ENCODE measurements at places on chromosomes 5 and 9.
A peak's percentile ranks its signal among the peaks of the same experiment; 100 is the strongest.

DNA sequence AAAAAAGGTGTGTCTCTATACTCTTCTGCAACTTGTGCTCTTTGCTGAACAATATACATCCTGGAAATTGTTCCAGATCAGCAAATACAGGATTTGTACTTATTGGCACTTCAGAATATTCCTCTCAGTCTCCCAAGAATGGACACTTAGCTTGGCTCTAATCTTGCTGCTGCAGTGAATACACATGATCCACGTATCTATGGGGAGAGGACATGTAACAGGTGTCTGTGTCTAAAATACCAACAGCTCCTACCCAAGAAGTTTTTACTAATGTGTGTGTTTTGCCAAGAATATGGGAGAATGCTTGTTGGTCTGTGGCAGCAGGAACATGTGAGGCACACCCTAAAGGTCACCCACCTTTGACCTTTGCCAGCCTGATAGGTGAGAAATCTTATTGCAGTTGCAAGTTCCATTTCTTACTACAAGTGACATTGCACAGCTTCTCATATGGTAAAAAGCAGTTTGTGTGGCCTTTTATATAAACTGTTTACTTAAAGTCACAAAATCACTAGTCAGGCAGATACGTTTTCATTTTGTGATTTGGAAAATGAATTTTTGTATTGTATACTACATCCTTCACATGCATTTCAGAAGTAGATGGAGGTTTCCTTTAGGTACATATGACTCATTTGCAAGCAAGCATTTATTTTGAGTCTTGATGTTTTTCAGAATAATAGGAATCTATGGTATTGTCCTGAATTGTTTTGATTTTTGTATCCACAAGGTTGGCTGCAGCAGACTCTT lies 35.8 kb downstream of the PHF2 start:
- DNase-seq = no peak

DNA sequence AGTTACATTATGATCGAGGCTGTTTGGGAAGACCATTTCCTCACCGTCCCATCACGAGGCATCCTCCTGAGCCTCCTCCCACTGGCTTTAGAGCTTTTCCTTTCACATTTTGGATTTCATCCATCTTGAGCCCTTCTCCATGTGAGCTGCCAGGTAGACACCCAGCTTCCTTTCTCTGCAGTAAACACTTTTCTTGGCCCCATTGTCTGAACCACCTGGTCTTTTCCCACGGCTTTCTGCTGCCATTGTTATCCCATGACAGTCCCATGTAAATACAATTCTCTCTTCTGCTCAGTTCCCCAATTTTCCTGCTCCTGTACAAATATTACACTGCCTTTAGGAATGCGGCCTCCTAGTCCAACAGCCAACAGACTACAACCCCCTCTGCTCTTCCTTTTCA lies 24.1 kb downstream of the UBE2QL1 start:
- no peak for DNase-seq

DNA sequence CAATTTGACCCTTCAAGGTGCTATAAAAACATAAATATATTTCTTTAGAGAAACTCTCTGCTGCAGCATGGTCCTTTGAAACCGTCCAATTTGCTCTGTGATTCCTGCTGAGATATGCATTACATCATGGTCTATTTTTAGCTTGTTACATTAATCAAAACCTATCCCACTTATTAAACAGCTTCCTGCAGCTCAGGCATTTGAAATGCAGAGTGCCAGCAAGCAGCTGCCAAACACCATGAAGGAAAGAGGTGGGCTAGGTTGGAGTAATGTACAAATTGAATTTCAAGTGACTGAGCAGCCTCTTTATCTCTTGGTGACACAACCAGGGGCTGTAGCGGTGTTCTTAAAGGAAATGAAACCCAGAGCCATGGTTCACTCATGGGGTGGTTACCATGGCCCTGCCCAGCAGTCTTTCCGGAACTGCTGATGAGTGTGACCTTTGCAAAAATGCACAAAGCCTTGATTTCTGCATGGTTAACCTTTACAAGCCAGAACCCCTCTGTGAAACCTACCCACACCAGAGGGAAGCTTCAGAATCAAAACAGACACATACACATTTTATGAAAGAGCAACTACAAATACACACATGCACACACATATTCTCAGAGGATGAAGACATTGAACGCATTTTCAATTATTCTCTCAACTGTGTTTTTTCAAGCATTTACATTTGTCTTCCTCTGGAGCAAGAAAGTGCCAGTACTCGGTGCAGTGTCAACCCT lies 155.8 kb upstream of the ZNF608 start:
- DNase-seq = no peak

DNA sequence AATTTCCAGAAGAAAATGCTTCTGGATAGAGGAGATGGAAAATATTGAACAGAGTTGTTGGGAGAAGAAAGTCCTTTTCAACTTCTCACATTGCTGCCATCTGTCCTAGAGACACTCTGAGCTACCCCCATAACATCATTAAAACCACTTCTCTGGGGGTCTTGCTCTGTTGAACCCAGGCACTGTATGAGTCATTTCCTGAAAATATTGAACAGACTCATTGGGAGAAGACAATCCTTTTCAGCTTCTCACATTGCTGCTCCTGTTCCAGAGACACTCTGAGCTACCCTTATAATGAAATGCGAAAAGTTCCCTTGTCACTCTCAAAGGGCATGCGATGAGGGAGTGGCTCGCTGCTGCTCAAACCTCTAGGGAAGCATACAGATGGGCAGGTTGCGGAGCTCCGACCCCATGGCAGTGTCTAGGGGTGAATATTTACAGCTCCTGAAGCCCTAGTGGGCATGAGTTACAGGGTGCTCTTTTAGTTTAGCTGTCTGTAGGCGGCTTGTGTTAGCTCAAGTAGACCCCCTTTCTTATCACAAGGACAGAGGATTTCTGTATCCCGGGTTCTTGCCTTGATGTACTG lies 90.7 kb downstream of the CDKN2A start:
- no peak for DNase-seq

- DNase-seq = peak; percentile 25
Measured at GRCh38 chr9:16626577-16627130, 243.8 kb downstream of the BNC2 start.

DNA sequence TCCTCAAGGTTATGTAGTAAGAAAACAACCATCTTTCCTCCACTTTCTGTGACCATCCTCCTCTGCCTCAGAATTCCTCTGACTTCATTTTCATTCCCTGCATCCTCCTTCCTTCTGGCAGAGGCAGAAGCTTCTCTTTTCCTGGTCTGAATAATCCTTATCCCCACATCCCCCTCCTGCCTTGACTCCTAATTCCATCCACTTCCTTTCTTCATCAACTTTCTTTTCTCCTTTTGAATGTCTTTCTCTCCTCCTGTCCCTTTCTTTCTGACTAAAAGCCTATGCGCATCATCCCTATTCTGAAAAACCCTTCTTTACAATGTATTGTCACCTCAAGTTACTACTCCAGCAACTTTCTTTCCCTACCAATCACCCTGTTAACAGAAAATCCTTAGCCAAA lies 79.0 kb downstream of the CDO1 start:
- no peak for DNase-seq

- no peak for DNase-seq
Measured at GRCh38 chr5:39441838-39442237, 17.1 kb upstream of the DAB2 start.

DNA sequence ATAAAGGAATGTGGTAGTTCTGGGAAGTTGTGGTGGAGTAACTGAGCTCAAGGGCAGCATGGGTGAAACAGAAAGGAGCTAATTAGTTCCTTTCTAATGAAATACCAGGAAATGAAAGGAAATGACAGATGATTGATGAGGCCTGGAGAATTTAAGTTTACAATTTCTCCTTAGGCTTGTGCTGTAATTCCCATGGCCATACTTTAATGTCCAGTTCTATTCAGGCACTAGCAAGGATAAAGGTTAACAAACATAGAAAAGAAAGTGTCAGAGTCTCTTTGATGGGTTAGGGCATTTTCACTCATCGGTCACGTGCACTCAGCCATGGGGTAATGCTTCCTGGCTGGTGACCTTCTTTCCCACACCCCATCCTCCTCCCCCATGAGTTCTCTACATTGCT lies 70.3 kb downstream of the CTSL start:
- DNase-seq = no peak

DNA sequence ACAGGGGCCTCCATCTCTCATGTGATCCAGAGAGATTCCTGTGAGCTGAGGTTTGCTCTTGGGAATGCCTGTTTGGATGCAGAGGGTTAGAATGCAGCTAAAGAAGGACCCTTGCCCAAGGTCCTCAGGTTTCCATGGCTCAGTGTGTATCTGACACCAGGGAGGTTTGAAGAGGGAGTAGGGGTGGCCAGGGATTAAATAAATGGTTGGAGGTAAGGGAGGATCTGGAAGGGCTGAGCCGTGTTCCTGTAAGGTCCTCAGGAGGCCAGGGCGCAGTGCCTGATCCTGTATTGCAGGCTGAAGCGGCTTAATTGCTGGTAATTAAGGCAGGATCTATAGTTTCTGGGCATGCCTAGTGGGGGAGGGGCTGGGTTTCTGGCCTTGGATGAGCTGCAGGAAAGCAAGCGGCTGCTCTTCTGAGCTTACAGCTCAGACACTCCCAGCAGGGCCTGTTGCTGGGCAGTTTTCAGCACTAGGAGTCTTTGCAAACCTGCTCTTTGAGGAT lies 41.5 kb upstream of the MAP1B start:
- DNase-seq = peak; percentile 79

GRCh38 chr5:42927730-42928129 lies 112.4 kb downstream of the ANXA2R start:
- DNase-seq = no peak

DNA sequence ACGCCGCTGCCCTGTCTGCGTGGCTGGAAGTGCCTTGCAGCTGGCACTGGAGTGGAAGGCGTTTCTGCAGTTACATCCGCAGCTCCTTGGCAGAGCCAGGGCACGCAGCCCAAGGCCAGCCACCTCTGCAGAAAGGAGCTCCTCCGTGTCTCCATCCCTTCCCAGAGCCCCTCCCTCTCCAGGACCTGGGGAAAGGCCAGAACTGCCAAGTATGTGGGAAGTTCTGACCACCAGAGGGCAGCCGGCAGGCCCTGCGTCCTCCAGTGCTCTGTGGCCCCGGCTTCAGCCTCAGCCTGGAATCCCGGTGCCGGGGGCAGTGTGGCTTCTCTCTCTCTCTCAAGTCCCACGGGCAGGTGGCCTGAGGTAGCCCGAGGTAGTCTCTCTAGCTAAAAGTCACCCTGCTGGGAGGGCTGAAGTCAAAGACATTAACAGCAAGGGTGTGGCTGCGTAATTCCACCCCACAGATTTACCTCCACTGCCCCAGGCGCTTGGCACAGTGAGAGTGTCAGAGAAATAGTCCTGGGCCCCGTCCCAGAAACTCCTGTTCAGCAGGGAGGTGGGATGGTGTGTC lies 101.7 kb upstream of the FCN2 start:
- DNase-seq = peak; percentile 60

DNA sequence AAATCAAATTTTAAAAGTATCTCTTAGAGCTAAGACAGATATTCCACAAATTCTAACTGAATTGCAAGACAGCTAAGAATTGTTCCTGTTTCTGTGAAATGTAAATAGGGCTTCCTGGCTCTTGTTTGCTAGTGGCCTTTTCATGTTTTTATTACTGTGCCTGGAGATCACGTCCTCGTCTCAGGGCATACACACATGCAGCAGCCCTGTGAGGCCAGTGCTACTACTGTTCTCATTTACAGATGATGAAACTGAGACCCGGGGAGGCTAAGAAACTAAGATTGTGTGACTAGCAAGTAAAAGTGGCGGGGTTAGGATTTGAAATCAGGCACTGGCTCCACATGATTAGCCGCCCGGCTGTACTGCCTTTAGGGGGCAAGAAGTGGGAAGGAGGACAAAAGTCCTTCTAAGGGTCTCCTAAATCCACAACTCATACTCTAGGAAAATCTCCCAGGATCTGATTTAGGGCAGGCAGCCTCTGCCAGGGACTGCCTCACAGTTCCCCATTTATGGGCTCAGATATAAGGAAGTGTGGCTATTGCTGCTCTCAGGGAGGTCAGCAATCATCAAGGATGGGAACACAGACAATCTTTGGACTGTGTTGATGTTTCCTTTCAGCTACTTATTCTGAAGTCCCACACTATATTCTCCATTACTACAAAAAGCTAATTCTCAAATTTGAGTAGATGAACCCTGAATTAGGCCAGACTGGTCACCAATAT lies 7.9 kb downstream of the PRUNE2 start:
- no peak for DNase-seq

- DNase-seq = no peak
Measured at GRCh38 chr5:89055695-89056085, 172.7 kb upstream of the MEF2C start.

DNA sequence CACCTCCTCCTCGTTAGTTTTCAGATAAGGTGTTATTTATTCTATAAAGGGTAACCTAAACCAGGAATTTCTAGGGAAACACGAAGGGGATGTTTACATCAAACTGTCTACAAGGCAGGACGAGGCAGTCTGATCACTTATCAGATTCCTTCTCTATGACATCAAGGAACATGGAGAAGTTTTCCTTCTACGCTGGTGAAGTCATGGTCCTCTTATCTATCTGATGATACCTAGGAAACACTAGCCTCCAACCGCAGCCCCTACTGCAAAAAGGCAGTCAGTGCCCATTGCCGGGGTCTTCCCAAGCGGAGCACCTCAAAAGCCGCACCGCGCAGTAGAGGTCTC lies 1.5 kb downstream of the MPDZ start:
- no peak for DNase-seq

DNA sequence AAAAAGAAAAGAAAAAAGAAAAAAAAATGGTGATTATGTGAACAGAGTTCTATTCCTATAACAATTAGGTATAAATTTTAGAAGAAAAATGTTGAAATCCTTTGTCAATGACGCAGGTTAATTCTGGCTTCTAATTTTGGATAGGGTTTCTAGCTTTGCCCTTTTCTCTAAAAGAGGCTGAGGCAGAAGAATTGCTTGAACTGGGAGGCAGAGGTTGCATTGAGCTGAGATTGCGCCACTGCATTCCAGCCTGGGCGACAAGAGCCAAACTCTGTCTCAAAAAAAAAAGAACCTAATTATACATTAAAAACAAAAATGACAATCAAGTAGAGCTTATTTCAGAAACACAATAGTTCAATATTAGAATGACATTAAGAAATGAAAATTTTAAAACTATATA lies 2.9 kb downstream of the STXBP1 start:
- no peak for DNase-seq

DNA sequence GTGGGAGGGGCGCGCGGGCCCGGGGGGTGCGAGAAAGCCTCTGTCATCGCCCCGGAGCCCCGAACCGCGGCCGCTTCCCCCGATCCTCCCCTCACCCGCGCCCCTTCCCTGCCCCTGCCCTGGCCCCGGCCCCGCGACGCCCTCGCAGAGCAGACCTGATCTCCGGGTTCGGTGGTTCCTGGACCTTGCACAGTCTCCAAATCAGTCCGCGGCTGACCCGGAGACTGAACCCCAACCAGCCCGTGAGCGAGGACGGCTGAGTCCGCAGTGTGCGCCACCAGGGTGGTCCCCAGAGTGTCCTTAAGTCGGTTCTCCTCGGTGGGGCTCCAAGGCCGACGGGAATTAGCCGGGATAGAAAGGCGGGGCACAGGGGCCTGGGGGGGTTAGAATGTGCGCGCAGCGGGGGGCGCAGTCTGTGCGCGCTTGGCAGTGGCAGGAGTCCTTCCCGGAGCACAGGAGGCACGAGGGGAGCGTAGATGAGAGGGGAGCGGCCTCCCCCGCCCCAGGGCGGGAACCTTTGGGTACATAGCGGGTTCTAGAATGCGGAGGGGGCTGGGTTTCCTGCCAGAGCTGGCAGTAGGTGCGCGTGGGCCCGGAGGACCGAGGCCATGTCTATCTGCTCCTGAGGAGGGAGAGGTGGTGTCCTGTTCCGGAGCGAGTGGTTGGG lies 779 bp downstream of the PKN3 start:
- no peak for DNase-seq
